Lung (tissue), 17 donors: ENCODE measurements at places on chromosomes 7 and 10. TPM values are rescaled to one million over a fixed set of nuclear protein-coding genes. Genes with fewer than 3 reads are reported as not detected.

DNA sequence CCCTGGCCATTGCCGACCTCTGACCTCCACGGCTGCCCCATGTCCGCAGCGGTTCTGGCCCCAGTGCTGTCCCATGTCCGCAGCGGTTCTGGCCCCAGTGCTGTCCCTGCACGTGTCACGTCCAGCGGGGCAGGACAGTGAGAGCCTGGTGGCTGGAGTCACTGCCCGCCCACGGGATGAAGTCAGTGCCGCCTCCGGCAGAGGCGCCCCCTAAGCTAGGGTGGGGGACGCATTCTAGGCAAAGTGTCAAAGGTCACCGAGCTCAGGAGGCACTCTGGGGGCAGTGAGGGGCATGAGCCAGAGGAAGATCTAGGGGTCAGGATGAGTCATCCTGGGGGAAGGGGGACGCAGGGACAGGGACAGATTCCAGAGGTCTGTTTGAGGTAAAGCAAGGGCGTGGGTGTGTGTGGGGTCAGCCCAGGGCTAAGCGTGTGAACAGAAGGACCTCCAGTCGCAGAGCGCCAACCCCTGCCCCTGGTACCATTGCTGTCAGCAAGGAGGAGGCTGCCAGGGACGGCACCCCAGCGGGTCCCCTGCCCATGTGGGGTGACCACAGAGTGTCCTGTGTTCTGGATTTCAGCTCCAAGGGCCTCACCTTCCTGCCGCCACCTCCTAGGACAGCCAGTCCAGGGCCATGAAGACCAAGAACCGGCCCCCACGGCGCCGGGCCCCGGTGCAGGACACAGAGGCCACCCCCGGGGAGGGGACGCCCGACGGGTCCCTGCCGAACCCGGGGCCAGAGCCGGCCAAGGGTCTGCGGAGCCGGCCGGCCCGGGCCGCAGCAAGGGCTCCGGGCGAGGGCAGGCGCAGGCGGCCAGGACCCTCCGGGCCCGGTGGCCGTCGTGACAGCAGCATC lies 665 bp downstream of the BHLHA15 start:
- H3K36me3 ChIP-seq, result peaks cover 20% of the 10 kb centered on the region
- no peak for DNase-seq
- H3K27ac ChIP-seq, result no peak overlapping the region
- H3K4me1 ChIP-seq, result no peaks in the 10 kb centered on the region
- no peak overlapping the region for H3K4me3 ChIP-seq
- no peaks in the 10 kb centered on the region for H3K27me3 ChIP-seq

The RPP38 gene
- 10.2 TPM for total RNA-seq

DNA sequence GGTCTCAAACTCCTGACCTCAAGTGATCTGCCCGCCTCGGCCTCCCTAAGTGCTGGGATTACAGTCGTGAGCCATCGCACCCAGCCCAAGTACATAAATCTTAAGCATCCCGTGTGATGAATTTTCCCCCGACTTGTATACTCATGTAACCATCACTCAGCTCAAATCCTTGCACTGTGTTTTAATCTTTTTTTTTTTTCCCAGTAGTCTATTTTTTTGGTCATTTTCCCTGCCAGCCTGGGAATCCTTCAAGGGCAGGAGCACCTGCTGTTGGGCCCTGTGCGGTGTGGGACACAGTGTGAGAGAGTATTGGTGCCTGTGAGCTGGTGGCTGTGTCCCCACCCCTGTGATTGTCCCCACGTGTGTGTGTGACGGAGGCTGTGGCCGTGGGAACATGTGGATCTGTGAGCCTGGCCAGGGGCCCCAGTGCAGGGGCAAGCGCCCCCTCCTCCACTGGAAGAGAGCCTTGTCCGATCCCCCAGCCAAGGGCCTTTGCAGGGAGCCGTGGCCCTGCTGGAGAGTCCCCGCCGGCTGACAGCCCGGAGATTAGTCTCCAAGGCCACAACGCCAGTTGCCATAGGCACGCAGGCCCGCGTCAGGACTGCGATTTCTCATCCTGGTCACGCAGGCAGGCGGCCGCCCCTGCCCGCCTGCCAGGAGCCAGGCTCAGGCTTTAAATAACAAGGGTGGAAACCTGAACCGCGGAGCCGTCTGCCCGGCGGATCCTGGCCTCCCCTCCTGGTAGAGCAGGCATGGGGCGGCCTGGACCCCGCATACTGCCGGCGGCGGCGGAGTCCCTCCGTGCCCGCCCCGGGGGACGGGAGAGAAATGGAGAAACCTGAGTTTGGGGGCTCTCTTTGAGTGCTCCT lies 26.5 kb downstream of the GTF2IRD1 start:
- no peaks in the 10 kb centered on the region for H3K27me3 ChIP-seq
- H3K4me3 ChIP-seq, result peak overlapping the region; percentile 32
- peaks cover 24% of the 10 kb centered on the region for H3K4me1 ChIP-seq
- no peaks in the 10 kb centered on the region for H3K36me3 ChIP-seq
- DNase-seq, result peak; percentile 79

The TRIM73 gene
- total RNA-seq, result 3.4 TPM

The ZNF12 gene
- total RNA-seq, result 22.6 TPM

DNA sequence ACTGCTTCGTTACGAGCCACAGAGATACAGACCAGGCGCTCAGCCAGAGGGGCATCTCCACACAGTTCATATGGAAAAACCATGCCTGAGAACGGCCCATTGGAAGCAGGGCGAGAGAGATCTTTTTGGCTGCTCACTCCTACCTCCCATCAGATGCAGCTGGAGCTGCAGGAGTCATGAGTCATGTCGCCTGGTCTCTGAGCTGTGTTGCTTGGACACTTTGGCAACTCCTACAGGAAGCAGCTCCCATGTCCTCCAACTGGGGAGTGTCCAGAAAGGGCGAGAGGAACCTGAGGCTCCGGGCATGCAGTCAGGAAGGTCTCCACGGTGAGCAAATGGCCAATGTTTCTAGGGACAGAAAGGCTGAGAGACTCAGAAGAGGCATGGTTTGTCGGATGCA lies 24.9 kb downstream of the INSIG1 start:
- no peaks in the 10 kb centered on the region for H3K4me1 ChIP-seq
- H3K27ac ChIP-seq, result no peak overlapping the region
- peaks cover 5% of the 10 kb centered on the region for H3K27me3 ChIP-seq
- no peak overlapping the region for H3K4me3 ChIP-seq

The ATXN7L1 gene
- 12.2 TPM for total RNA-seq

DNA sequence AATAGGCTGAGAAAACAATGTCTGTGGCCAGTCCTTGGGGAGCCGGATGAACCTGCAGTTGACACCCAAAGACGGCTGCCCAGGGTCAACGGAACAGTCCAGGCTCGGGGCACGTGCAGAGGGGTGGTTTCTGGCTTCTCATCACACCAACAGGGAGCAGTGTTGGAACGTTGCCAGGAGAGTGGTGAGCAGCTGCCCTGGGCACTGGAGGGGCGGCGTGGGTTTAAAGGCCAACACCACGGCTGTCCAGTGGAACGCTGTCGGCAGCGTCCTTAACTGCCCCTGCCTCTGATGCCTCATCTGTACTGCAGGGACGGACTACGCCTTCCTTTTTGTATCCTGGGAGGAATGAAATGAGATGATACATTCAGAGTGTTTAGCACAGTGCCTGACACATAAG lies 19.8 kb downstream of the JCAD start:
- no peak overlapping the region for H3K4me3 ChIP-seq
- no peaks in the 10 kb centered on the region for H3K27me3 ChIP-seq
- peaks cover 19% of the 10 kb centered on the region for H3K4me1 ChIP-seq
- peak overlapping the region; percentile 1 for H3K27ac ChIP-seq
- no peaks in the 10 kb centered on the region for H3K36me3 ChIP-seq

DNA sequence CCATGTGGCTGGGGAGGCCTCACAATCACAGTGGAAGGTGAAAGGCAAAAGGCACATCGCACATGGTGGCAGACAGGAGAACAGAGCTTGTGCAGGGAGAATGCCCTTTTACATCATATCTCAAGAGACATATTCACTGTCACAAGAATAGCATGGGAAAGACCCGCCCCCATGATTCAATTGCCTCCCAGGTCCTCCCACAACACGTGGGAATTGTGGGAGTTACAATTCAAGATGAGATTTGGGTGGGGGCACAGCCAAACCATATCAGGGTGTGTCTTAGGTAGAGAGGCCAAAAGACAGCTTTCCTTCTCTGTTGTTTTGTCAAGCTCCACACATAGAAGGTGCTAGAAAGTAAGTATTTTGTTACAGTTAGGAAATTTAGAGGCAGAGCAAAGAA lies 20.8 kb upstream of the SLC26A5 start:
- H3K27ac ChIP-seq, result no peak overlapping the region
- H3K36me3 ChIP-seq, result no peaks in the 10 kb centered on the region
- DNase-seq, result no peak
- H3K27me3 ChIP-seq, result no peaks in the 10 kb centered on the region
- H3K4me3 ChIP-seq, result no peak overlapping the region
- no peaks in the 10 kb centered on the region for H3K4me1 ChIP-seq

GRCh38 chr10:71396711-71397295 lies at the start of gene CDH23:
CDH23 (plus strand) TSS chr10:71396920; CDS start chr10:71439832, 42,912 bp downstream.
- peaks cover 10% of the 10 kb centered on the region for H3K4me1 ChIP-seq
- peaks cover 19% of the 10 kb centered on the region for H3K27me3 ChIP-seq
- DNase-seq, result peak; percentile 49

DNA sequence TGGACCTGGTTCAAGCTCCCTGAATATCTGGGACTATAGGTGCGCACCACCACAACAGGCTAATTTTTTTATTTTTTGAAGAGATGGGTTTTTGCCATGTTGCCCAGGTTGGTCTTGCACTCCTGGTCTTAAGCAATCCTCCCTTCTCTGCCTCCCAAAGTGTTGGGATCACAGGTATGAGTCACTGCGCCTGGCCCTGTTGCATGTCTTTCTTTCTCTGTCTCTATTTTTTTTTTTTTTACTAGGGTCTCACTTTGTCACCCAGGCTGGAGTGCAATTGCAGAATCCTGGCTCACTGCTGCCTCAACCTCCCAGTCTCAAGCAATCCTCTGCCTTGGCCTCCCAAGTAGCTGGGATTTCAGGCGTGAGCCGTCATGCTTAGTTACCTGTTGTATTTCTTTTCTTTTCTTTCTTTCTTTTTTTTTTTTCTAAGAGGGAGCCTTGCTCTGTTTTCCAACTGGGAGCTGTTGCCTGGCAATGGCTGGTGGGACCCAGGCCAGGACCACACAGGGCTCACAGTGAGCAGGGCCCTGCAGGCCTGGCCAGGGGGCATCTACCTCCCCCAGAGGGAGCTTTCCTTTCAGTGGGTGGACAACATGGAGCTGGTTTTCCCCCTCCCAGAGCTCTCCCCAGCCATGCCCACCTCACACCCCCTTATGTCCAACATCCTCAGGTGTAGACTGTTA lies 6.0 kb downstream of the MYL7 start:
- H3K4me3 ChIP-seq, result no peak overlapping the region
- peak; percentile 47 for DNase-seq
- no peaks in the 10 kb centered on the region for H3K4me1 ChIP-seq
- no peaks in the 10 kb centered on the region for H3K27me3 ChIP-seq

The FLNC gene
- 13.3 TPM for total RNA-seq

GRCh38 chr7:123998921-123999320 lies 33.9 kb downstream of the TMEM229A start:
- no peaks in the 10 kb centered on the region for H3K27me3 ChIP-seq
- no peaks in the 10 kb centered on the region for H3K36me3 ChIP-seq
- no peaks in the 10 kb centered on the region for H3K4me1 ChIP-seq
- no peak overlapping the region for H3K27ac ChIP-seq

- DNase-seq, result no peak
- H3K27ac ChIP-seq, result peak overlapping the region; percentile 41
- no peak overlapping the region for H3K4me3 ChIP-seq
- H3K4me1 ChIP-seq, result no peaks in the 10 kb centered on the region
- no peaks in the 10 kb centered on the region for H3K36me3 ChIP-seq
Measured at GRCh38 chr7:139767561-139767982, 10.2 kb downstream of the HIPK2 start.

GRCh38 chr10:47024046-47024322 lies 112.8 kb downstream of the PTPN20 start:
- H3K27ac ChIP-seq, result no peak overlapping the region
- no peak overlapping the region for H3K4me3 ChIP-seq
- DNase-seq, result no peak

DNA sequence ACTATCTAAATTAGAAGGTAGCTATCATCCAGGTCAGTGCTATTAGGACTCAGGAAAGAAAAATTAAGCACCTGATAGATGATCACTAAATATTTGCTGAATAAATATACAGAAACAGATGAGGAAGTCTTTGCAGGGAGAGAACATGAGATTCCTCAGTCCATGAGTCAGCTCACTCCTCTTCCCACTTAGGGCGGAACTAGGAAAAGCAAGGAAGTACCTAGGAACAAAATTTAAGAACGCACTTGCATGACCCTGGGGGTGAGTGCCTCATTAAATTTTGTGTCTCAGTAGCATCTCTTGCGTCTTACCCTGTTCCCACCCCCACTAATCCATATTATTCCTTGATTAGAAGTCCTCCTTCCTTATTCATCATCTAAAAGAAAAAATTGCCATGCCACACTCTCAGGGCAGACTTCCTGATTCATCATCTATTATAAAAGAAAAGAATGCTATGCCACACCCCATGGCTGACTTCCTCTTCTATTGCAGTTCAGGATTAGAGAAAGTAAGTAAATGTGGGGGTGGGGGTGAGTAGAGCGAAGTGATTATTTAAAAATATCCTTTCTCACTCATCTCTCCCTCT lies 208.8 kb downstream of the THSD7A start:
- H3K36me3 ChIP-seq, result no peaks in the 10 kb centered on the region
- H3K4me1 ChIP-seq, result no peaks in the 10 kb centered on the region
- no peaks in the 10 kb centered on the region for H3K27me3 ChIP-seq

GRCh38 chr7:91041901-91042484 lies 222.2 kb upstream of the FZD1 start:
- peaks cover 14% of the 10 kb centered on the region for H3K4me1 ChIP-seq
- no peak overlapping the region for H3K4me3 ChIP-seq
- no peak for DNase-seq
- no peaks in the 10 kb centered on the region for H3K27me3 ChIP-seq

The TMEM26 gene
- total RNA-seq, result 5.8 TPM

GRCh38 chr7:37441386-37441760 lies 7.3 kb downstream of the ELMO1 start:
- H3K4me1 ChIP-seq, result no peaks in the 10 kb centered on the region
- peak overlapping the region; percentile 81 for H3K27ac ChIP-seq
- H3K4me3 ChIP-seq, result no peak overlapping the region

The PNLIPRP1 gene
- total RNA-seq, result not detected

GRCh38 chr7:94941844-94942632 lies 34.6 kb downstream of the PPP1R9A start:
- H3K27ac ChIP-seq, result no peak overlapping the region
- H3K4me3 ChIP-seq, result no peak overlapping the region
- no peak for DNase-seq
- H3K4me1 ChIP-seq, result peaks cover 14% of the 10 kb centered on the region
- no peaks in the 10 kb centered on the region for H3K36me3 ChIP-seq

The CXCL12 gene
- 72.1 TPM for total RNA-seq
